ENCODE measurements at places on chromosomes 13 and 19.

GRCh38 chr13:85535316-85536084 lies 263.7 kb downstream of the SLITRK6 start:
- no peak for DNase-seq

- no peak for DNase-seq
Measured at GRCh38 chr13:108086678-108087077, 128.7 kb downstream of the LIG4 start.

GRCh38 chr13:67518785-67519184 lies 288.6 kb upstream of the PCDH9 start:
- DNase-seq, result no peak

- no peak for DNase-seq
Measured at GRCh38 chr19:37698216-37698615, 21.3 kb downstream of the ZNF607 start.

DNA sequence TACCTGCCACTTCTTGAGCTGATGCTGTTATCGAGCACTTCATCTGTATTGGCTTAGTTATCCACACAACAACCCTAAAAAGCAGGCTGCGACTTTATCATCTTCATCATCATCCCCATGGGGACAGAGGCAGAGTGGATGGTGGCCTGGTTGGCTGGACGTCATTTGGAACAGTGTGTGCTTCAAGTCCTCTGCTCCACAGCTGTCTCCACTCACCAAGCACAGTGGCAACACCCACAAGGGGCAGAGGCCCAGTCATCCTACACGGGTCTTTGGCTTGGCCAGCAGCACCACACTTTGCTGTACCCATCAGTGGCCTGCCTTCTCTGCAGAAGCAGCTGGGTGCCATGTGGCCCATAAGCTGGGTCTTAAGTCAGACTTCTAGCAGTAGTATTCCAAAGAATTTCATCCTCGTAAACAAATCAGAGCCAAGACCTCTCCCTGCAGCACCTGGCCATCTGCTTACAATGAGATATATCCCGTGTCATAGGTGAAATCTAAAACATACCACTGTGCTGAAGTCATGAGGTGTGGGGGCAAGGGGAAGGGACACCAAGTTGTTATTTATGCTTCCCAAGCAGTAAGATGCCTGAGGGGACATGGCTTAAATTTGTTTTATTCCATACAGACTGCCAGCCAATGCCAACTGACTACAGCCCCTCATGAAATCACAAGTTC lies 47.9 kb upstream of the EPHX3 start:
- DNase-seq, result no peak

GRCh38 chr13:48653472-48653939 lies at the start of gene CYSLTR2:
TSS of gene CYSLTR2 (plus strand) at chr13:48653929. CDS start at chr13:48706818, 52,889 bp downstream.
- DNase-seq, result peak; percentile 11

GRCh38 chr13:100790405-100790804 lies 115.8 kb upstream of the TMTC4 start:
- no peak for DNase-seq

DNA sequence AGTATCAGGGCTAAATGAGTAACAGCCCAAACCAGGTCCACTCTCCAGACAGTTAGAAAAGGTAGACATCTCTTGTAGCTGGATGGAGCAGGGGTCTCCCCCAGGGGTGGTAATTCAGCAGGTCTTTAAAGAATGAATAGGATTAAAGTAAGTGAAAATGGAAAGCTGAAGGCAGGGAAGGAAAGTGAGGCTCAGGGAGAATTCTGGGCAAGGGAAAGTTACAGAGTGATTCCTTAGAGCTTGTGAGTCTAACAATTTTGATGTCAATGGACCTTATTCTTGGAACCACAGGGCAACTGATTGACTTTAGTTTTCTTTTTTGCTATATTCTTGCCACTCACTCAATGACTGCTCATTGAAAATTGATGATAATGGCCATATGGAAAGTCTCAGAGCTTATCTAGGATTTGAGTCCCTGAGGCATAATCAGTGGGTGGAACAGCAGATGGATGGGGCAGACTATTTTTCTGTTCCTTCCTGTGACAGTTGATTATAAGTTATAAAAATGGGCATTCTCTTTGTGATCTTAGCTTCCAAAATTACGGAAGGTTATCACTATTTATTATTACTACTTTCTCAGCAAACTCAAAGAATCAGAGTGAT lies 76.9 kb downstream of the LRCH1 start:
- DNase-seq, result no peak

- DNase-seq, result no peak
Measured at GRCh38 chr19:47435196-47435595, 15.9 kb upstream of the MEIS3 start.

- DNase-seq, result no peak
Measured at GRCh38 chr19:41935760-41936415, 7.6 kb upstream of the ERFL start.

DNA sequence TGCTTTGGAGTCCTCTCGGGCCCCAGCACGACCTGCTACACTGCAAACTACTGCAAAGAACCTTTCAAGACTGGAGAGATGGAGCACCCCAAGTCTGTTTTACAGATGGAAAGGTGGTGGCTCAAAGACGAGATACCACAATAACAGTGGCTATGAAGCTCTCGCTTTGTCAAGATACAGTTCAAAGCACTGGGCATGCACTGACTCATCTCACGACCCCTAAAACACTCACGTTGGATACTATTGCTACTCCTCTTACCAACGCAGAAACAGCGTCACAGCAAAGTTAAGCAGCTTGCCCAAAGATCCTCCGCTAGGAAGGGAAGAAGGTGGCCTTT lies 24.0 kb upstream of the LAIR1 start:
- no peak for DNase-seq

- no peak for DNase-seq
Measured at GRCh38 chr13:30312904-30313303, 5.6 kb upstream of the KATNAL1 start.

DNA sequence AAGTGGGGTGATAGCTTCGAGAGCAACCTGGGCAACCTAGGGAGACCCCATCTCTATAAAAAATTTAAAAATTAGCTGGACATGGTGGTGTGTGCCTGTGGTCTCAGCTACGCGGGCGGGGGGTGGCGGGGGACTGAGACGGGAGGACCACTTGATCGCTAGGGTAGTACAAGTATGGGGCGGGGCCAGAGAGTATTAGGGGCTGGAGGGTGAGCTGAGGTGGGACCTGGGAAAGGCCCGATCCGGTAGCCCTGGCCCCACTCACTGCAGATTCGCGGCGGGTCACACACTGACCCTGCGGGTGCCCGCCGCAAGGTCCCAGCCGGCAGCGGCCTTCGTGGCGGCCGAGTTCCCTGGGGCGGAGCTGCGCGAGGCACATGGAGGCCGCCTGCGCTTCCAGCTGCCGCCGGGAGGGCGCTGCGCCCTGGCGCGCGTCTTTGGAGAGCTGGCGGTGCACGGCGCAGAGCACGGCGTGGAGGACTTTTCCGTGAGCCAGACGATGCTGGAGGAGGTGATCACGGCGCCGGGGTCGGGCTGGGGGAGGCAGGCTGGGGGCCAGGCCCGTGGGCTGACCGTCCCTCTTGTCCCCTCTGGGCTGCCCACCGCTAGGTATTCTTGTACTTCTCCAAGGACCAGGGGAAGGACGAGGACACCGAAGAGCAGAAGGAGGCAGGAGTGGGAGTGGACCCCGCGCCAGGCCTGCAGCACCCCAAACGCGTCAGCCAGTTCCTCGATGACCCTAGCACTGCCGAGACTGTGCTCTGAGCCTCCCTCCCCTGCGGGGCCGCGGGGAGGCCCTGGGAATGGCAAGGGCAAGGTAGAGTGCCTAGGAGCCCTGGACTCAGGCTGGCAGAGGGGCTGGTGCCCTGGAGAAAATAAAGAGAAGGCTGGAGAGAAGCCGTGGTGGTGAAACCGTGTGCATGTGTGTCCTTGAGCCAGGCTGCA lies 2.0 kb upstream of the ARHGAP45 start:
- DNase-seq, result no peak

DNA sequence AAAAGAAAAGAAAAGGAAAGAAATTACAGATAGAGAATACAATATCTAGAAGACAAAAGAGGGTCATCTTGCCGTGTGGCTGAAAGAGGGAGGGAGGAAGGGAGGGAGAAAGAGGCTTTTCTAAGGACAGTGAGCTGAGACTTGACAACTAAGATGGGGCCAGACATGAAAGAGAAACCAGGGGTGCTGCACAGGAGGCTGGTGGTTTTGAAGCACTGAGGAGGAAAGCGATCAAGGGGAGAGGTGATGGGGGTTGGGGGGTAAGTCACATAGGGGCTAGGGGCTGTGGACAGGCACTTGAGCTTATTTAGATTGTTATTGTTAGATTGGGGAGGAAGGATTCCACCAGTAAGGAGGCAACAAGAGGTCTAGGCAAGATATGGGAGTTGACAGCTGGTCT lies 17.3 kb downstream of the PNPLA6 start:
- DNase-seq, result no peak

DNA sequence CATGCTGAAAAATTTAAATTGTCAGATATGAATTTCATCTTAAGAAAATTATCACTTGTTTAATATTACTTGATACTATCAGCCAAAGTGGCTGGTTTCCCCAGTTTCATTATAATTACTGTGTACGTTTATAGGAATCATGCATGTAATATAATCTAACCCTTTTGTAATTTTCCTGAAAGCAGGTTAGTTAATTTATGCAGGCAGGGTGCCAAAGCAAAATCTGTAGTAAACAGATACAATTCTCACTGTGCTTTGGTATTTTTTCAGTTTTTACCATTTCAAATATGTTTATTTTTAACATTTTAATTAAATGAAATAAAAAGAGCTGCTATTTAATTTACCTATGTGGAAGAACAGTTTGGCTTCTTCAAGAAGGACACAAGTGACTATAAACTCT lies 1227.5 kb upstream of the MIR17HG start:
- DNase-seq, result no peak

DNA sequence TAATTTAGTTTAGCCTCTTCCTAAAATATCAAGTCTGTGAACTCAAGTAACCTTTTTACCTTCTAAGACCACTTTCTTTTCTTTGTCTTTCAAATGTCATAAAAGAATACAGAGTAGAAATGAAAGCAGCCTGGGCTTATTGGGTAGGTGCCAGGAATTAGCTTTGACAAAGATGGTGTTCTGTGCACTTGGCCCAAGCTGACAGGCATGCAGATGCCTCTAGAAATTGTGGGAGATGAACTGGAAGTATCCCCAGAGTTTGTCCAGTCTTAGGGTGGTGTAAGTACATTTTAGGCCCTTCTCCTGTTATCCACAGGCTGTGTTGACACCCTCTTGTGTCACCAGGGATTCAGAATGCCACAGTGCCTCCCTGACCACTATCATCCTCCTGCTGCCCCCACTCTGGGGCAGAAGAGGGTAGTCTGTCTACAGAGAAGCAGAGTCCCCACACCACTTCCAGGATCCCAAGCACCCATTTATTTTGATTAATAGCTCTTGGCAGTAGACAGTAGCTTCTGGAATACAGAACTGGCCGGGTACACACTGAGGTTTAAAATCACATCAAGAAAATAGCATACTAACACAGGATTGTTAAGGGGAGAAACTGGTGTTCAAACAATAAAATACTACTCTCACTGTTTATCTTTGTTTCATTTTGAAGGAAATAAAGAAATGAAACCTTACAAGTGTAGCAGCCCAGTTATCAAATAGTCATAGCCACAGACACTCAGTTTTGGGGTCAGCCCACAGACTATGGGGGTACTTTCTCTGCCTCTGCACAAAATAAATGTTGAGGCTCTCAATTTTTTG lies 343.2 kb downstream of the KCNRG start:
- no peak for DNase-seq

GRCh38 chr19:281156-281853 lies 9.9 kb downstream of the PLPP2 start:
- DNase-seq, result no peak

- no peak for DNase-seq
Measured at GRCh38 chr19:58088521-58089052, 9.4 kb downstream of the ZSCAN18 start.

GRCh38 chr13:35764326-35765015 lies 288.0 kb upstream of the MAB21L1 start:
- no peak for DNase-seq

DNA sequence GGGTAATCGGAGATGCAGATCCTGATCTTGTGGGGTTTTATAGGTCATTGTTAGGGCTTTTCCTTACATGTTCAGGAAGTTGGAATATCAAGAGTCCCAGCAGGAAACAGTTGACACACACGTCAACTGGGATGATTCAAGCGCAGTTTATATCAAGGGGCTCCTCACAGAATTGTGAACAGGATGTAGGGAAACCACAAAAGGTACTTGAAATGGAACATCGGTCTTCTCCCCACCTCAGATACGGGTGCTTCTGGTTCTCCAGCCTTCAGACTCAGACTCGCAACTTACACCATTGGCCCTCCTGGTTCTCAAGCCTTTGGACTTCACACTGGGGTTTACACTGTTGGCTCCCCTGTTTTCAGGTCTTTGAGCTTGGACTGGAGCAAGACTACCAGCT lies 19.5 kb downstream of the ZNF557 start:
- DNase-seq, result no peak

- DNase-seq, result no peak
Measured at GRCh38 chr19:17775991-17776803, 18.7 kb upstream of the B3GNT3 start.

GRCh38 chr19:46993622-46994021 lies 26.0 kb upstream of the NPAS1 start:
- DNase-seq, result no peak

DNA sequence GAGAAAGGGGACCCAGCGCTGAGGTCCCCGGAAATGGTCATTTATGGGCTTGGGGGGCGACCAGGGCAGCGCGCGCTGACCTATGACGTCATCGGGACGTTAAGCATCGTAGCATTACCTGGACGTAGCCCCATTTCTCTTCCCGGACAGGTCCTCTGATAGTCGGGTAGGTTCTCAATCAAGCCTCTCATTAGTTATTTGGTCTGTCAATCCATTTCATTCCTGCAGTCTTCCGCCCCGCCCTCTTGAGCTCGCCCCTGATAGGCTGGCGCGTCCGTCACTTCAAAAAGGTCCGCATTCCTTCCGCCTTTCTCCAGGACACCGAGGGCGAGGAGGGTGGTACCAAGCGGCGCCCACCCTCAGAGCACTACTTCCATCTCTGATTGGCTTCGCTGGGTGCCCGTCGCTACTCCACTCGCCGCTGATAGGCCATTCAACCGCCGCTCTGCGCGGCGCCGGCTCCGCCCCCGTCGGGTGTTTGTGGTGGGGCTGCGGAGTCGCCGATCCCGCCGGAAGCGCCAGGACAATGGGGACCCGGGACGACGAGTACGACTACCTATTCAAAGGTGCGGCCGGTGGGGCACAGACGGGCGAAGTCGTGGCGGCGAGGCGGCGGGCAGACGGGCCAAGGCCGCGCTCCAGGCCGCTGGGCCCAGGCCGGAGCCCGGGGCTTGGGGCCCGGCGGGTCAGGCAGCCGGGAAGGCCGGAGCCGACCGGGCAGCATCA lies at the start of gene RAB11B:
Gene RAB11B, plus strand, starts transcription at position 470 of the 726 bp plus-strand sequence. Its CDS starts 57 bp downstream, at position 527.
- peak; percentile 99 for DNase-seq
